ENCODE measurements at places on chromosomes 12 and 14.

DNA sequence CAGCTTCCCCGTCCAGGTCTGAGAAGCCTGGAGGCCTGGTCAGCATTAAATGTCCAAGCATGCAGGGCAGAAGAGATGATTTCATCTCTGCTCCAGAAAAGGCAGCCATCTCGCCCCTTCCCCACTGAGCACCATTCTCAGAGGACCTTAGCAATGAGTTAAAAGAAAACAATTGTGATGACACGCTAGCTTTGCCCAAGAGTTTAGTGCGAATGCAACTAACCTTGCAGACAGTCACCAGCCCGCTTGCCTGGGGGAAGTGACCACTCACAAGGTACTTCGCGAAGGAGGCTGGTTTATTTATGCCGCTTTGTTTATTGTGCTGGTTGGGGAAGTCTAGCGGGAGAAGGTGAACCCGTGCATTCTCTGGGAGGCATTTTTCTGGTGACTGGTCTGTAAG lies 170.7 kb downstream of the RBM19 start:
- no peak for DNase-seq

- DNase-seq = peak; percentile 42
Observed at GRCh38 chr12:131830914-131831571, 2.9 kb downstream of the MMP17 start.

- no peak for DNase-seq
Observed at GRCh38 chr14:72666610-72667009, 227.3 kb downstream of the DPF3 start.

GRCh38 chr14:41490323-41490722 lies 116.4 kb upstream of the LRFN5 start:
- DNase-seq = no peak

DNA sequence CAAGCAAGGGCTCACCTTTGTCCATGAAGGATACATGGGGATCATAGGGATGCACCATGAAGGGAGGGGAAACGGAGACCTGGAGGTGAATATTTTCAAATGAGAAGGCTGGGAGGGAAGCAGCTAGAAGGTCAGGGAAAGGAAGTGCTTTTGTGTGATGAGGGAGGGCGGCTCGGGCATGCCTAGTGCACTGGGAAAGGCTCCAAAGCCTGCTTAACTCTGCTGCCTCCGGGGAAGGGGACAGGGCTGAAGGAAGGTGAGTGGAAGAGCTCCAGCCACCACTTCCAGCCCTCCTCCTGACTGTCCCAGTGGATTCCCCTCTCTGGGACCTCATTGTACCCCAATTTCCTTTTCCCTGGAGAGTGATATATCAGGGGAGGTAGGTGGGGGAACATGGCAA lies 149.4 kb upstream of the PRMT8 start:
- no peak for DNase-seq

GRCh38 chr14:77761205-77761931 lies 412 bp upstream of the SNW1 start:
- no peak for DNase-seq

DNA sequence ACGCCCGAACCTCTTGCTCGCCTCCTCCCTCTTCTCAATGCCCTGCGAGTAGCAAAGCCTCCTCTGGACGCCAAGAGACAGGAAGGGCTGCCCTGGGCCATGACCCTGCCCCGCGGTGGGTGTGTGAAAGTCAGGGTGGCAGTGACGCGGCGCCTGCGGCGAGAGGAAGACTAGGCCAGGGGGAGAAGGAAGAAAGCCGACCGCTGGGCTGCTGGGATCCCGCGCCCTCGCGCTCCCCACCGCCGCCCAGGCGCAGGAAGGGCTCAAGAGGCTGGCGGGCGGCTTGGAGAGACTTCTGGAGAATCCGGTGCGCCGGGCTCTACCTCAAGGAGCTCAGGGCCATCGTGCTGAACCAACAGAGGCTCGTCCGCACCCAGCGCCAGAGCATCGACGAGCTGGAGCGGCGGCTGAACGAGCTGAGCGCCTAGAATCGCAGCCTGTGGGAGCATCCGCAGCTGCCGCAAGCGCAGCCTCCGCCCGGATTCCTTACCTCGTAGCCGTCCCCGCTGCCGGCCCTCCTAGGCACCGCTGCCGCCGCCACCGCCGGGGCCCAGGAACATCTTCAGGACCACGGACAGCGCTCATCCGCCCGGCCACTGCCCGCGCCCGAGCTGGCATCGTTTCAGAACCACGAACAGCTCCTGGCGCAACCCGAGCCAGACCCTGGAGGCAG lies 105.0 kb upstream of the PRB2 start:
- peak; percentile 73 for DNase-seq

DNA sequence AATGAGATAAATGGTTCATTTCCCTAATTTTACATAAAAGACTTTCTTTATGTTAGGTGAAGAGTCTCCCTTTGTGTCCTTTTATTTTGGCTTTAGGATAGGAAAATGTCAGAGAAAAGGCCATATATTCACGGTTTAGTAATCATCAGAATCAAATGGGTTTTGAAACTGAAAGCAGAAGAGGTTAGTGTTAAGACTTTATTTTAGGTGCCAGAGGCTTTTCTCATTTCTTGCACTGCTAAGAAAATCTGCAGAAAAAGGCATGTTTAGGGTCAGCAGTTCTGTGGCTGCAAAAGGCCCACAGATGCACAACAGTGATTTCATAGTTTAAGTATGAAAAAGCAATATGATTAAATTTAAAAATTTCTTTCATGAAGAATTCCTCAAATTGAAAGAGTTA lies 80.4 kb upstream of the SINHCAF start:
- no peak for DNase-seq

DNA sequence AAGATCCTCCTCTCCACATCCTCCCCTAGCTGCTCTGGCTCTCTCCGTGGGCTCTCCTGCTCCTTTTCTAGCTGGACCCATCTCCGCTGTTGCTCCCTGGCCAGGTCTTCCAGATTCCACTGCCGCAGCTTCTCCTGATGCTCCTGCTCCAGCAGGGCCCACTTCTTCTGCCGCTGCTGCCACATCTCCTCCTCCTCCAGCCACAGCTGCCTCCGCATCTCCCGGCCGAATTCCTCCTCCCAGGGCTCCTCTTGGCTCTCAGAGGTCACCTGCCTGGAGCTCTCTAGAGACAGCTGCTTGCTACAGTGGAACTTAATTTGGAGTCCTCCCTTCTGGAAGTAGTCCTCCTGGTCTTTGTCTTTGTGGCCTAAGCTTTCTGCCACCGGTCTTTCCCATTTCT lies 5.5 kb downstream of the FAM186B start:
- no peak for DNase-seq

DNA sequence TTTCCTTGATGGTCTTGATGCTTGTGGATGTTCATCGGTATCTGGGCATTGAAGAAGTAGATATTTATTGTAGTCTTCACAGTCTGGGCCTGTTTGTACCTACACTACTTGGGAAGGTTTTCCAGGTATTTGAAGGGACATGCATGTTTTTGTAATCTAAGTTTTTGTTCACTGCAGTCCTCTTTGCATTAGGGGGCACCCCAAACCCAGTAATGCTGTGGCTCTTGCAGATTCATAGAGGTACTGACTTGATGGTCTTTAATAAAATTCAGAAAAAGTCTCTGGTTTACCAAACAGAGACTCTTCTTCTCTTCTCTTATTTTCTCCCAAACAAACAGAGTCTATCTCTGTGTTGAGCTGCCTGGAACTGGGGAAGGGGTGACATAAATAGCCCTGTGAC lies 150.9 kb upstream of the SLC16A7 start:
- no peak for DNase-seq

GRCh38 chr14:73459959-73460358 lies 1.6 kb upstream of the NUMB start:
- no peak for DNase-seq

DNA sequence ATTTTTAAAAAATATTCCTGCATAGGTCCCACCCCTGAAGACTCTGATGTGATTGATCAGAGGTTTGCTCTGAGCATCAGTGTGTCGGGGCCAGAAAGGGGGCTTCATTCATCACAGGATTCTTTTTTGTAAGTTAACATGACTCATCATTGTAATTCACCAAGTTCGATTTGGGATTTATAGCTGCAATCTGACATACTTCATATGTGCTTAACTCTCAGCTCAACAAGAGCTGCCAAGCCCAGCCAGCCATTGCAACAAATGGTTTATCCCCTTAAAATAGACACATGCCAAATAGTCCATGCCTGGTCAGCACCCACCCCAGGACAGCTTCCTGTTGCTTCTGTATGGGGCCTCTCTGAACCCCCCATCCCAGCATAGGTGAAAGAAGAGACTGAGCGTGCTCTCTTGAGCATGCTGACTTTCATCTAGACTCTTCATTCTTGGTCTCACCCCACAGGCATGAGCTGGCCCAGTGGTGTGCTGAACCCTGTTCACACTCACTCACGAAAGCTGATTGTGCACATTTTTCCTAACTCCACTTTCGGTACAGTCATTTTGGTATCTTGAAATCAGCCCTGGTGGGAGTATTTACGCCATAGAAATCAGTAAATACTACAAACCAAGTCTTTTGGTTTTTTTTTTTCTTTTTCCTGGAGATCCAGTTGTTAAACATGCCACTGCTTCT lies 101.4 kb downstream of the STAB2 start:
- DNase-seq = no peak

Data from dermis microvascular lymphatic vessel endothelial cell (primary cell).